ENCODE measurements at places on chromosomes 5 and 9.

DNA sequence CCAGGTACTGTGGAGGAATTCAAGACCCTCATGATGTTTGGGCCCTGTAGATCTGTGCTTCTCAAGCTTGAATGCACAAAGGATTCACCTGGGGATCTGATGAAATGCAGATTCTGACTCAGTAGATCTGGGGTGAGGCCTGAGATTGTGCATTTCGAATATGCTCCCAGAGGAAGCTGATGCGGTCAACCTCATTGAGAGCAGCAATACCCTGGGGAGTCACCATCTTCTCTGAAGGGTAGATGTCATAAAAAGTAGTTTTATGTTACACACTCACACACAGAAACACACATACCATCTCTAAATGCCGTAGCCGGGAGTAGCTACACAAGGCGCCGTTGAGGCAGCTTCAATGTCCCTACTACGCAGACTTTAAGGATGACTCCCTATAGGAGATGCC lies 55.8 kb upstream of the CPEB4 start:
- DNase-seq: no peak

DNA sequence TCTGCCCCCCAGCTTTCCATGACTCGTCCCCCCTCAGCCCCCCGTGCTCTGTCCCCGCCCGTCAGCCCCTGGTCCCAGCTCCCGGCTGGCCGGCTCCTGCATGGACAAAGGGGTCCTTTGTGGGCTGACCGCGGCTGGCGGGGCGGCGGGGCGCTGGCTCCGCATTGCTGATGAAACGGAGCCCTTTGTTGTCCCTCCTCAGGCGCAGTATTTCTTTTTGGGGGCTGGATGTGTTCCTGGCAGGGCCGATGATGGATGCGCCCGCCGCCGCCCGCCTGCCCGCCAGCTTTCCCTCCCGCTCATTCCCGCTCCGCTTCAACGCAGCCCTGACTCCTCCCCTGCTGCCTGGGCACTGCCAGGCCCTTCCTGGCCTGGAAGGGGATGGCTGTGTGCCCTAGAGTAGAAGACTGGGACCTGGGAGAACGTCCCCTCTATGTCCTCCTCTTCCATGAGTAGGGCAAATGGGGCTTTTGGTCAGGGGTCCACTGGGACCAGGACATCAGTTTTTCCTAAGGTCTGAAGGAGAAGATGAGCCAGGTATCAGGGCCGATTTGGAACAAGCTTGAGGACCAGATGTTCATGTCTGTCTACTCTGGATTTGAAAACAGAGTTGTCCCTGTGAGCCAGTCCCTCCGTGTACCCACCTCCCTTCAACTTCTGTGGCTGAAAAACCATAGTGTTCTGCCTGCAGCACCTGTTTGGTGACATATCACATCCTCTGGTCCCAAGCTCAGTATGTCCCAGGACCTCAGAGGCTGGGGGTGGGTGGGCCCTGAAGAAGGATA lies 29.0 kb downstream of the CXXC5 start:
- peak; percentile 42 for DNase-seq

DNA sequence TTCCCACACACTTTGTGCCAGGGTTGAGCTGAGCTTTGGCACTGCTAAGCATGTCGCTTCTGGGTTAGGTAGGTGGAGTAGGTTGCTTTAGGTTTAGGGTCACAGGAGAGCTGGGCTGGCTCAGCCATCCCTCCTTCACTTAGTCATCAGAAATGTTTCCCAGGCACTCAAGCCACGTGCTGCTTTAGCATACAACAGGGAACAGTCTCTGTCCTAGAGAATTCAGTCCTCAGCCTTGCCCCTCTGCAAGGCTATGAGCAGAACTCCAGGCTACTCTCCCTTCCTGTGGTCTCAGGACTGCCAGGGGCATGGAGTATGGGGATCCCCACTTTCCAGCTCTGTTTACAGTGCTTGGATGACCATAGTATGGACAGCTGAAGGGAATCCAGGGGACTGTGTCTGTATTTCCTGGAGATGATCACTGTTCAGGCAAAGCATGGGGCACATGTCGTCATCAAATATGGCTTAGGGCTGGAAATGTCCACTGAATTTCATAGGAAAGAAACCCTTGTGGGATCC lies 7.5 kb upstream of the ANKRD33B start:
- no peak for DNase-seq

GRCh38 chr5:43039471-43040286 lies 440 bp downstream of the ANXA2R start:
- DNase-seq: no peak

DNA sequence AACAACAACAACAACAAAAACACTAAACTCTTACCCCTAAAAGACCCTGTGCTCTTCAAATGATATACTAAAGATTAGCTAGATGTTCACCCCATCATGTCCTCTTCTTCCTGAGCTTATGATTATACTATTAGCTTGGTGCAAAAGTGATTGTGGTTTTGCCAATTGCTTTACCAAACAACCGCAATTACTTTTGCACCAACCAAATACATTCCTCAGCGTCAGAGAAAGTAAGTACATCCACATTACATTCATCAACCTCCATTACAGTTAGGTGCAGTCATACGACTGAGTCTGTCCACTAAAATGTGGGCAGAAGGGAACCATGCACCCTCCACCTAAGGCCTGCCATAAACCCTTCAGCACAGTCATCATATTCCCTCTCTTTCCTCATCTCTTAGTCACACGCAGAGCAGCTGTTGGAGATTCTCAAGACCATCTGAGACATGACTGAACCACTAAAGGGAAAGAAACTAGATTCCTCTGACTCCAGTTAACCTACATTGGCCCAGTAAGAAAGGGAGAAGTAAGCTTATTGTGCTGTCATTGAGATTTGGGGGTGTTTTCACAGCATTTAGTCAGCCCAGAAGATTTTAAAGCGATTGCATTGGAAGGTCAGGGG lies 181.6 kb upstream of the TLE4 start:
- no peak for DNase-seq

DNA sequence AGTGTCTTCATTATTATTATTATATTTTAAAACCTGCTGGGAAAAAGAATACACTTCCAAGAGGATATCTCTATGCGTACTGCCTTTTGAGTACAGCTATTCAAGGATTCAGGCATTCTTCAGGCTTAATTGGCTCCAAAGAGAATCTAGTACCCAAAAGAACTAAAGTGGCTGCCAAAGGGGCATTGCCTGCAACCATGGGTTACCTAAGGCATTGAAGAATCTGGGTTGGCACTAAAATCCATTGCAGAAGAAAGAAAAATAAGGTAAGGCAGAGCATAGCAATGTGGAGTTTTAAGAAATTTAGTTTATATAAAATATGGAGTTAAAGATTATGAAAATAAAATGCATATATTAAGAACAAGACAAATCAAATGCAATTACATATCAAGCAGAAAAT lies 223.5 kb downstream of the TMEM161B start:
- DNase-seq: no peak

- no peak for DNase-seq
Observed at GRCh38 chr5:72711351-72711750, 105.1 kb upstream of the TNPO1 start.

- DNase-seq: no peak
Observed at GRCh38 chr5:133520991-133521706, 91.2 kb downstream of the FSTL4 start.

All from NCI-H510A (cell line).